Heart left ventricle (tissue), 16 donors: ENCODE measurements at places on chromosomes 3 and 15. TPM values are rescaled to one million over a fixed set of nuclear protein-coding genes. Genes with fewer than 3 reads are reported as not detected.

DNA sequence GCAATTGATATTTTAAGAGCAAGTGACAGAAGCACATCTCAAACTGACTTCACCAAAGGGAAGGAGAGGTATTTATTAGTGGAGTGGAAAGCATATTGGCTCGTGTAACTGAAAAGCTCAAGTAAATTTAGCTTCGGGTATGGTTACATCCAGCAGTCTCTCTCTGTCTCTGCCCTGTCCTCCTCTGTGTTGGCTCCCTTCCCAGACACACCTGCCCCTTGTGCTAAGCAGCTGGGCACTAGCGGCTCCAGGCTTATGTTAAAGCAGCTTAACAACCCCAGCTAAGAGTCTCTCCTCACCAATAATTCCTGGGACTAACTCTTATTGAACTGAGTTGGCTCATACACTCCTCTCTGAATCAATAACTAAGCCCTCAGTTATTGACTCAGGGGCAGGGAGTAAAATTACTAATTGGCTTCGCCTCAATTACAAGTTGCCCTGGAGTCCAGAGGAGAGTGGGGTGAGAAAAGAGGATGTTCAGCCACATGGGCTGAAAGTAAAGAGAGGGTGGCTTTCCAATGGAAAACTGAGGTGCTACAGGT is 12.8 kb upstream of the SH3BP5 start:
- no peaks in the 10 kb centered on the region for H3K27me3 ChIP-seq
- H3K27ac ChIP-seq: no peak overlapping the region
- H3K36me3 ChIP-seq: no peaks in the 10 kb centered on the region
- no peaks in the 10 kb centered on the region for H3K4me1 ChIP-seq

- DNase-seq: no peak
- H3K27ac ChIP-seq: no peak overlapping the region
- no peak overlapping the region for H3K4me3 ChIP-seq
- H3K27me3 ChIP-seq: no peaks in the 10 kb centered on the region
- no peaks in the 10 kb centered on the region for H3K36me3 ChIP-seq
- no peaks in the 10 kb centered on the region for H3K4me1 ChIP-seq
Measured at GRCh38 chr15:33963831-33964664, 4.2 kb upstream of the CHRM5 start.

GPR149 gene
- total RNA-seq: not detected

- H3K27ac ChIP-seq: no peak overlapping the region
- no peaks in the 10 kb centered on the region for H3K27me3 ChIP-seq
- H3K4me1 ChIP-seq: peaks cover 3% of the 10 kb centered on the region
- peak; percentile 28 for DNase-seq
Measured at GRCh38 chr3:40745381-40746106, 220.8 kb downstream of the ZNF621 start.

DNA sequence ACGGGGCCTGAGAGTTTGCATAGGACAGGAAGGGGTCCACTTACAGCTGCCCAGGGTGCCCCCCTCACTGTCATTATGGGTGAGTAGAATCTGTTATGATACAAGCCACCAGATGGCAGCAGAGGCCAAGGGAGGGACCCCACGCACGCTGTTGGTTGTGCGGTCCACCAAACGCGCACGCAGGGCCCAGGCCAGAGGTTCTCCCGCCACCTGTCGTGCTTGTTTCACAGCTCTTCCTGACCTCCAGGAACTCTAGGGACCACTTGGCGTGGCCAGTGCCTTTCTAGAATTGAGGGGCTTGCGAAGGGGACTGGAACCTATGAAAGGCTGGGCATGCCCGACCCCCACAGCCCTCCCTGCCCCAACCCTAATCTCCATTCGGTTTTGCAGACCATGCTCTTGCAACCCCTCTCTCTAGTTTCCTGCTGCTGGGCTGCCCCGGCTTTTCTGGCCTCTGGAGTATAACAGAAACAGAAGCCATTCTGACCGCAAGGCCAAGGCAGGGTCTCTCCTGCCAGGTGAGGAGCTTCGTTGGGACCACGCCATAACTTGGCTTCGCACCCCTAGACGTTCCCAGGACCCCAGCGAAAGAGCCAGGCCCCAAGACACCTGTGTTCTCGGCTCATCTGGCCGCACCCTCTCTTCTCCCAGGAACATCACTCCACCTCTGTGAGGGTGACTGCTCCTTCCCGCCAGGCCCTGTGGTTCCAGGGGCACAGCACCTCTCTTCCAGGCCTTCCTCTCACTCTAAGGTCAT is 46.0 kb downstream of the ALDH1L1 start:
- no peaks in the 10 kb centered on the region for H3K4me1 ChIP-seq
- DNase-seq: peak; percentile 61
- peaks cover 23% of the 10 kb centered on the region for H3K36me3 ChIP-seq
- no peak overlapping the region for H3K27ac ChIP-seq
- H3K27me3 ChIP-seq: no peaks in the 10 kb centered on the region
- H3K4me3 ChIP-seq: no peak overlapping the region

DNA sequence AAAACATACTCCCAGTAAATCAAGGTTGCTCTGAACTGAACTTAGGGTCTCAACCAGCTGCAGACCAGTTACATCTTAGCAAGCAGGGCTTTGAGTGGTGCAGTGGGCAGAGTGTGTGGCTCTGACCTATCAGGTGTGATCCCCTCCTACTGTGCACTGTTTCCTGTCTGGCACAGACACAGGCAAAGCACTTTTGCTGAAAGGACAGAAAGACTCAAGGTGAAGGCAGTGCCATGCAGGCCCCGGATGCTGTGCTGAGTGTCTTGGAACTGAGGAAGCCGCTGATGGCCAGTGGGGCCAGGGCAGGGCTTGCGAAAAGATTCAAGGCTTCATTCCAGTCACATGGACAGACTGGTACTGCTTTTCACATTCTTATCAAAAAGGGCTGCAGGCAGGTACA is 85.2 kb downstream of the CACNA1D start:
- H3K36me3 ChIP-seq: no peaks in the 10 kb centered on the region
- H3K27ac ChIP-seq: no peak overlapping the region
- no peak overlapping the region for H3K4me3 ChIP-seq
- H3K4me1 ChIP-seq: no peaks in the 10 kb centered on the region

TNIK gene
- total RNA-seq: 37.4 TPM

GPR171 gene
- total RNA-seq: not detected

DNA sequence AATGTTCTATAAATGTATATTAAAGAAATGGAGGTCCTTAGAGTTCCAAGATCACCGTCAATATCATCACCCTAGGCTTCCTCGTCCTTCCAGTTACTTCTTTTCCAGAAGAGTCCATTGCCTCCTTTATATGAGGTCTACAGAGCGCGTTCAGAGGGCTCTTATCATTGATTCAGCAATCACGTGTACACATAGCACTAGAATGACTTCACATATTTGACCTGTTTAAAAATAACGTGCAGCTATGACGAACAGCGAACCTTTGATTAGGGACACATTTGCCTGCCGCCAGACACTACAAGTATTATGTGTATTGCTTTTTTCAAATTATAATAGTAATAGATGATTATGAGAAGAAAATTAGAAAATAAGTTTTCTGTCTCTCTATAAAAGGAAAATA is 26.0 kb downstream of the IGF1R start:
- peak overlapping the region; percentile 71 for H3K27ac ChIP-seq
- peaks cover 44% of the 10 kb centered on the region for H3K4me1 ChIP-seq
- H3K36me3 ChIP-seq: no peaks in the 10 kb centered on the region
- H3K4me3 ChIP-seq: no peak overlapping the region
- no peak for DNase-seq

DNA sequence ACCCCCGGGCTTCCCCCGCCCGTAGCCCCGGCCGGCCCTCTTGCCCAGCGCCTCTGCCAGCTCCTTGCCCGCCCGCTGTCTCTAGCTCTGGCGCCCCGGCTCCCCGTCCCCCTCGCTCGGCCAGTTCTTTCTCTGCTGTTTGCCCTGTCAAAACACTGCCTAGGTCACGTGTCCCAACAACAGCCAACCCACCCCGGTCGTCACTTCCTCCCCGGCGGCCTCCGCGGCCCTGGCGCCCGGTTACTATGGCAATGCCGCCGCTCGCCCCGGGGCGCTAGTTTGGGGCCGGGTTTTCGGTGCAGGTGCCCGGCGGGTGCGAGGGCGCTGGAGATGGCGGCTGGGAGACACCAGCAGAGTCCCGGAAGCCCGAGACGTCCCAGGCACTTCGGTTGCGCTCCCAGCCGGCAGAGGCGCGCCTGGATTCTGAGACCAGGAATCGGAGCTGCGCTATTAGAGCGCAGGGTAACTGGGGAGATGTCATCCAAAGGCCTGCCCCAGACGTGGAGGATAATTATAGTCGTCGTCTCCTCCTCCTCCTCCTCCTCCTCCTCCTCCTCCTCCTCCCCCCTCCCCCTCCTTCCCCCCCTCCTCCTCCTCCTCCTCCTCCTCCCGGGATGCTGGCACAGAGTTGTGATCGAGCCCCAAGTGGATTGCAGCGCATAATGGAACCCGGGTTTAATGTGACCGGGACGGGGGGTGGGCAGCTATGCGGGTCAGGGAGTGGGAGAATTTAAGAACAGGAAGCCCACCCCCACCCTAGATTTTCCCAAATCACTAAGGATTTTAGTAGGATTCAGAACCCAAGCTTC is at the start of gene ATOSA:
Gene ATOSA (minus strand): TSS at position 157 of the 809 bp plus-strand sequence. CDS start 1,367 bp downstream, outside the sequence.
- DNase-seq: peak; percentile 95
- peak within 1 kb of the TSS; percentile 93 for H3K27ac ChIP-seq
- H3K27me3 ChIP-seq: no peaks in the 10 kb centered on the region
- peaks cover 44% of the 10 kb centered on the region for H3K4me1 ChIP-seq
- H3K4me3 ChIP-seq: peak within 1 kb of the TSS; percentile 79

DNA sequence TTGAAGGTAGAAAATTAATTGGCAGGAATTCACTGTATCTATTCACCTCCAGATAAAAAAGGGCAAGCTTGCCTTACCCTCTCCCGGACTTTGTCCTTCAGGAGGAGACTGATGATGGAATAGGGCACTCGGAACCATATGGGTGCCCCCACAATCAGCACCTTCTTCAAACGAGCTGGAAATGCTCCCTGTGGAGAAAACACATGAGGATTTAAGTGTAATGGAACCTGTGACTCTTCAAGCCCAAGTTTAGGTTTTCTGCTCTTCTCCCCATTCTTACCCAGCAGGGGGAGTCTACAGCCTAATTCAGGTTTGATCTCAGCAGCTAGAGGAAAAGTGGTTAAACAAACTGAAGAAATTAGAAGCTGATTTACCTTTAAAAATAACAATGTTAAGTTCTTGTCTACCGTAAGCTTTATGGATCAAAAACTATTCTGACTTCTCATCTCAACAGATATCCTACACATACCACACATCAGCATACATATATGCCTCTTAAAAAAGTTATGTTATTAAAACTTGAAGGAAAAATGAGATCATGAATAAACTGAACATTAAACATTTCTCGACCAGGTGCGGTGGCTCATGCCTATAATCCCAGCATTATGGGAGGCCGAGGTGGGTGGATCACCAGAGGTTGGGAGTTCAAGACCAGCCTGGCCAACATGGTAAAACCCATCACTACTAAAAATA is 57.5 kb upstream of the SIN3A start:
- DNase-seq: no peak
- H3K4me3 ChIP-seq: no peak overlapping the region
- no peaks in the 10 kb centered on the region for H3K4me1 ChIP-seq
- peaks cover 18% of the 10 kb centered on the region for H3K36me3 ChIP-seq
- no peak overlapping the region for H3K27ac ChIP-seq

- no peaks in the 10 kb centered on the region for H3K36me3 ChIP-seq
- no peak overlapping the region for H3K27ac ChIP-seq
- H3K27me3 ChIP-seq: no peaks in the 10 kb centered on the region
Measured at GRCh38 chr15:72850833-72851232, 67.3 kb upstream of the ADPGK start.

- DNase-seq: no peak
- no peak overlapping the region for H3K27ac ChIP-seq
- no peaks in the 10 kb centered on the region for H3K4me1 ChIP-seq
- no peak overlapping the region for H3K4me3 ChIP-seq
- peaks cover 9% of the 10 kb centered on the region for H3K36me3 ChIP-seq
Measured at GRCh38 chr3:129829640-129830039, 63.9 kb downstream of the TMCC1 start.

GRCh38 chr3:25508433-25508832 is 80.4 kb downstream of the RARB start:
- H3K4me1 ChIP-seq: peaks cover 32% of the 10 kb centered on the region
- no peak overlapping the region for H3K4me3 ChIP-seq
- no peak for DNase-seq
- no peaks in the 10 kb centered on the region for H3K27me3 ChIP-seq
- peak overlapping the region; percentile 58 for H3K27ac ChIP-seq

GRCh38 chr3:72068621-72069020 is 283.7 kb upstream of the PROK2 start:
- H3K27ac ChIP-seq: no peak overlapping the region
- no peaks in the 10 kb centered on the region for H3K36me3 ChIP-seq
- H3K4me1 ChIP-seq: no peaks in the 10 kb centered on the region
- H3K27me3 ChIP-seq: no peaks in the 10 kb centered on the region

NEK10 gene
- 19.1 TPM for total RNA-seq

GRCh38 chr3:52372822-52373504 is 56.8 kb downstream of the DNAH1 start:
- peak overlapping the region; percentile 8 for H3K4me3 ChIP-seq
- H3K27me3 ChIP-seq: no peaks in the 10 kb centered on the region
- no peaks in the 10 kb centered on the region for H3K36me3 ChIP-seq

- no peak overlapping the region for H3K27ac ChIP-seq
- no peak overlapping the region for H3K4me3 ChIP-seq
- H3K36me3 ChIP-seq: no peaks in the 10 kb centered on the region
- peaks cover 2% of the 10 kb centered on the region for H3K4me1 ChIP-seq
- no peak for DNase-seq
Measured at GRCh38 chr3:106348139-106348690, 479.4 kb upstream of the CBLB start.

CLDN18 gene
- not detected for total RNA-seq

DNA sequence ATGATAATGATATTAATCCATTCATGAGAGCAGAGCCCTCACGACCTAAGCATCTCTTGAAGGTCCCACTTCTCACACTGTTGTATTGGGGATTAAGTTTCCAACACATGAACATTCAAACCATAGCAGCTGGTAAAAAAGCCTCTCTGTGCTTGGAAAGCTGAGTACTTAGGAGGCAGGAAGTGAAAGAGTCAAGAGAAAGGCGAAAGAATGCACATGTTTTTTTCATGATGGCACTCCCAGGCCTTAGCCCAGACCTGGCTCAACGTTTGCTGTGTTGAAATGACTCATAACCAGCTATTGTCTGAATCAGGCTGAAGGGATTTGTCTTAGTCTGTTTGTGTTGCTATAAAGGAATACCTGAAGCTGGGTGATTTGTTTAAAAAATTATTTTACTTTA is 84.4 kb upstream of the RGMA start:
- H3K27me3 ChIP-seq: no peaks in the 10 kb centered on the region
- H3K36me3 ChIP-seq: no peaks in the 10 kb centered on the region
- DNase-seq: no peak

DNA sequence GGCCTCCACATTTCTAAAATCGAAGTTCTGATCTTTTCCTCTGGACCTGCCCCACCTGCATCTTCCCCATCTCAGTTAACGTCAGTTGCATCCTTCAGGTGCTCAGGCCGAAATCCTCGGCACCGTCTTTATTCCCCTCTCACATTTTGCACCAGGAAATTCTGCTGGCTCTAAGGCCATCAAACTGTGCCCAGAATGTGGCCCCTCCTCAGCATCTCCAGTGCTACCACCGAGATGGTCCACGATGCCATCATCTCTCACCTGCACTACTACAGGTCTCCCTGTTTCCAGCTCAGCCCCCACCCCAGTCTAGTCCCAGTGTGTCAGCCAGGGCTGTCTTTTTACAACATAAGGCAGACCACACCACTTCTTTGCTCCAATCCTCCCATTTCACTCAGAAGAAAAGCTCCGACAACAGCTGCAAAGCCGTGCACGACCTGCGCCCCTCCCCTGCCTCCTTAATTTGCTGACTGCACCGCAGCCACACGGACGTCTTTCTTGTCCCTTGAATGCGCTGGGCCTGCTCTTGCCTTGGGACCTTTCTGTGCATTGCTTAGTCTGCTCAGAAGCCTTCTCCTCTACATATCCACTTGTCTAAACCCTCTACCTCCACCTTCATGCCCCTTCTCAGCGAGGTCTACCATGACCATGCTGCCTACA is 14.4 kb downstream of the MUC20 start:
- H3K27me3 ChIP-seq: no peaks in the 10 kb centered on the region
- no peak for DNase-seq
- H3K4me1 ChIP-seq: no peaks in the 10 kb centered on the region
- H3K27ac ChIP-seq: no peak overlapping the region
- no peak overlapping the region for H3K4me3 ChIP-seq
- H3K36me3 ChIP-seq: peaks cover 25% of the 10 kb centered on the region
